ENCODE measurements at places on chromosomes 5 and 9.

GRCh38 chr5:80607832-80608231 is 37.8 kb upstream of the ANKRD34B start:
- DNase-seq = no peak

GRCh38 chr9:33472881-33473615 is 676 bp downstream of the NOL6 start:
- DNase-seq = no peak

- no peak for DNase-seq
These were observed 8.3 kb downstream of the CRB2 start for GRCh38 chr9:123364241-123364824.

DNA sequence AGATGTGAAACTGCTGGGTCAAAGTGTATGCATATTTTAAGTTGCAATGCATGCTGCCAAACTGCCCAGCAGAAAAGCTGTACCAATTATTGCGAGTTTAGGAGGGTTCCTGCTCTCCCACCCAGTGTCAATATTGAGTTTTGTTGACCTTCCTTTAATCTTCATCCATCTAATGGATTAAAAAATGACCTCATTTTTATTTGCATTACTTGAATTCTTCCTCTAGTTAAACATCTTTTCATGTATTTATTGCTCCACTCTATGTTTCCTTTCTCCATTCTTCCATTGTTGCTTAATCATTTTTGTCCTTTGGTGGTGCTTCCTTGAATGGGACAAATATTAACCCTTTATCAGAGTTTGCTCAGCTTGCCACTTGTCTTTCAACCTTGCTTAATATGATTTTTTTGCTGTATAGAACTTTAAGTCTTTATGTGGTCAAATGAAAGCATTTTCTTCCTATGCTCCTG is 32.4 kb downstream of the TLE1 start:
- DNase-seq = no peak

GRCh38 chr5:15452781-15453180 is 47.2 kb upstream of the FBXL7 start:
- no peak for DNase-seq

GRCh38 chr9:114499528-114499927 is 5.7 kb downstream of the WHRN start:
- DNase-seq = no peak

DNA sequence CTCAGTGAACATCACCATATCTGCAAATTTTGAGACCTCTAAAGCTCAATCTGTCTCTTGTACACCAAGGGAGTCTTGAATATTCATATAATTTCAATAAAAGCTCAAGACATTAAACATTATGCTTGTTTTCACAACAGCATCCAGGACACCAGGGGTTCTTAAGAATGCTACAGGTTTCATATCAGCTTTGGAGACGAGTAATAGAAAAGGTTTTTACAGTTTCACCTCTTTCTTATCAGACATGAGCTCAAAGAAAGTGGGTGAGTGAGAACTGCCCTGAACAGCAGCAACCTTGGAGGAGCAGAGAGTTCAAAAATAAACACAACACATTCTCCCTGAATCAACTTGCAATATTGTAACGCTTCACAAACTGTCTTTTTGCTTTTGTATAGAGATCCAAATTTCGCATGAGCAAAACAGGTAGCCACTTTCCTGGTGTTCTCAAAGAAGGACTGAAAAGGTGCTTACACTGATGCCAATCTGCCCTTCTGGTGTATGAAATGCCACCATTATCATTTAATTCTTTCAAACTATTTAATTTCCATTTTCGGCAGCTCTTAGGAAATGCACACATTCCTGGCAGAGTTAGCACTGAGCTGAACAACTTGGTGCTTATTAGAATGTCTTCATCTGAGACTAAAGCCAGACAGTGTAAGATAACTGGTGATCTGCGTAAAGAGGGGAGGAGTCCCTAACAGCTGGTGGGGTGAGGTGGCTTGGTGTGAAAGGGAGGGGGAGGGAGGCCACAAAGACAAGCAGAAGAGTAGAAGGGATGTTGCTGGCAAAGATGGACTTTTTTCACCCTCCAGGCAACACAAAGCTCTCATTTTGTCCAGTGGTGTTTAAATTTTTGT is 535.3 kb downstream of the PDE4D start:
- no peak for DNase-seq

- no peak for DNase-seq
These were observed 49.6 kb downstream of the ZFR start for GRCh38 chr5:32394981-32395380.

GRCh38 chr5:103188436-103188835 is 68.3 kb downstream of the PPIP5K2 start:
- DNase-seq = no peak

- DNase-seq = no peak
These were observed 15.5 kb downstream of the ENC1 start for GRCh38 chr5:74624931-74625505.

- DNase-seq = no peak
These were observed 38.2 kb downstream of the ENTREP1 start for GRCh38 chr9:69363191-69363590.

DNA sequence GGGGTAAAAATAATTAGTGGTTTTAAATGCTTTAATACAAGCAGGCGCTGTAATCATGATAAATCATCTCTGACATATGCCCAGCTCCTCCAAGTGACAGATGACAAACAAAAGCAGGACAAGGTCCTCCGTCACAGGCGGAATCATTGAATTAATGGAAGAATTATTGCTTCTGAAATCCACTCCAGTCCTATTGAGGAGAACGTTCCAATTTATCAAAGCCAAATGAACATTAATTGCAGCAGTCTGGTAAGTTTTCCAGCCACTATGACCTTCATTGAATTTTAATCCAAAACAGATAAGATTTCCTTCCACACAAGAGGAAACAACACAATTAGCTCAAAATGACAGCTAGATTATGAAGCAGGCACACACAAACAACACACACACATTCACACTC is 136.8 kb downstream of the ASTN2 start:
- no peak for DNase-seq

- DNase-seq = no peak
These were observed 4.9 kb upstream of the IFNA21 start for GRCh38 chr9:21171351-21171750.

DNA sequence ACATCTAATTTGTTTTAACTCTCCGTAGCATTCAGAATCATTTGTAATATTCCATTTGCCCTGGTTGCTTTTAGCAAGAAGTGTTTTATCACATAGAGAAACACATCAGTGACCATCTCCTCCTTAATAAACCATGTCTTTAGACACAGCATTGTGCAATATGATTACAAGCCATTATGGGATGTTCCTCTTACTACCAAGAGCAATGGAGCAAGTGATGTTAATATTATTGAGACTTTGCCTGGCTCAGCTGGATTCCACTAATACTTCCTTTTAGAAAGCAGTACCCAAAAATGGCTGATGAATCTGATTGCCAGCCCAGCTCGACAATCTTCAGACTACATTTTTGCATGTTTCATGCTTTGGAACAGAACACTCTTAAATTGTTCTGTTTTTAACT is 364.2 kb downstream of the OSTF1 start:
- no peak for DNase-seq

DNA sequence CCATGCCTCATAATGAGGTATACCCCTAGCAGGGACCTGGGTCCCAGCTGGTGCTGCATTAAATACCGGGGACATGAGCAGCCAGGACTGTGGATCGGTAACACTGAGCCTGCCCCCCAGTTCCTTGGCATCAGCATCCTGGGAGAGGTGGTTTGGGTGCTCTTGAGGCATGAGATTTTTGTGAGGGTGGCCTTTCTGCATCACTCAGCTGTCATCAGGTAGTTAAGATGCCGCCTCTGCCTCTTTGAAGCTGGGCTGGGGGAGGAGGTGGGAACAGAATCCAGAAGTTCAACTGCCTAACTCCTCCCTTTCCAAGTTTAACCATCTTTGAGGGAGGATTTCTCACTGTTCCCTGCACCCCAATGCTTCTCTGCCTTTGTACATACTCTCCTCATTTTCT is 112.7 kb downstream of the PDZD2 start:
- DNase-seq = no peak

- DNase-seq = peak; percentile 45
These were observed 543 bp downstream of the MTMR12 start for GRCh38 chr5:32312197-32312594.

- DNase-seq = no peak
These were observed 108.8 kb upstream of the LPAR1 start for GRCh38 chr9:111147041-111147440.

DNA sequence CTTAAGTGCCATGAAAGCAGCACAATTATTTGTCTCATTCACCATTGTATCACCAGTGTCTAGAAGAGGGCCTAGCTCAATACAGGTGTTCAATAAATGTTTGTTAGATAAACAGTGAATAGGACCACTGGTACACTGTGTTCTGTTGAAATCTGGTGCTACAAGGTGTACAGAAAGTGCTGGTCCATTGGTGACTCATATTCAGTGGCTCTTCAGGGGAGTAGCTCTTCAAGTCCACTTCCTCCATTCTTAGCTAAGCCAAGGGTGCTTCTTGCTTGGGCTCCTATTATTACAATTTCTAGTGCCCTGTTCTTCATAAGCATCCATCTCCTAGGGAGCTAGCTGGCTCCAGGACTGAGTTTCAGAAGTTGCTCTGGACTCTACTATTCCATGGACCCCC is 6.4 kb upstream of the FCHO2 start:
- DNase-seq = no peak

DNA sequence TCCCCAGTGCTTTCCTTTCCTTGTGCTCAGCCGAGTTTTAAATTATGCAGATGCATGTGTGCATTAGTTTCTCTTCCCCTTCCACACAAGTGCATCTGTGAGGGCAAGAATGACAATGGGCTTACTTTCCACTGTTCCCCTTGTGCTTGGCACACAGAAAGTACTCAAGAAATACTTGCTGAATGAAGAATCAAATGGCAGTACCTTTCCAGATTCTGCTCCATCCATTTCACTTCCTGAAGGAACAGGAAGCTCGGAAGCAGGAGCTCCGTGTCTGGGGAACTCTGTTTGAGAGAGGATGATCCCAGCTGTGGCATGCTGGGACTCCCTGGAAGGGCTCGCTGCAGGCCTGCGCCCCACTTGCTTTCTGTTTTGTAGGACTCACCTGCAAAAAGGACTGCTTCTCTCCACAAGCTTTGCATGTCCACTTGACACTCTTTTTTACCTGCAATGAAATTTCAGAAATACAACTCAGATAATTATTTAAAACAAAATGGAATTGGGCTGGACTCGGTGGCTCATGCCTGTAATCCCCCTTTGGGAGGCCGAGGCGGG is 5.5 kb downstream of the MRNIP start:
- no peak for DNase-seq

- DNase-seq = no peak
These were observed 9.4 kb upstream of the SPATA31D1 start for GRCh38 chr9:81979196-81979595.

- no peak for DNase-seq
These were observed 153.6 kb downstream of the MSX2 start for GRCh38 chr5:174877987-174878386.

GRCh38 chr5:103951776-103952175 is 389.2 kb upstream of the NUDT12 start:
- DNase-seq = no peak

- no peak for DNase-seq
These were observed 8.6 kb upstream of the PRRC2B start for GRCh38 chr9:131385296-131385695.

- no peak for DNase-seq
These were observed 6.1 kb downstream of the SLC31A2 start for GRCh38 chr9:113156880-113157279.

- no peak for DNase-seq
These were observed 31.0 kb upstream of the GNA14 start for GRCh38 chr9:77679088-77679487.

GRCh38 chr9:121557581-121558447 is 58.2 kb upstream of the GGTA1 start:
- peak; percentile 83 for DNase-seq

Data from bone marrow (tissue), 2 donors.